Ureter (tissue), 1 donor: ENCODE measurements at places on chromosomes 2 and 18. TPM values are rescaled to one million over a fixed set of nuclear protein-coding genes. Genes with fewer than 3 reads are reported as not detected.

Gene FEV
- not detected for total RNA-seq

DNA sequence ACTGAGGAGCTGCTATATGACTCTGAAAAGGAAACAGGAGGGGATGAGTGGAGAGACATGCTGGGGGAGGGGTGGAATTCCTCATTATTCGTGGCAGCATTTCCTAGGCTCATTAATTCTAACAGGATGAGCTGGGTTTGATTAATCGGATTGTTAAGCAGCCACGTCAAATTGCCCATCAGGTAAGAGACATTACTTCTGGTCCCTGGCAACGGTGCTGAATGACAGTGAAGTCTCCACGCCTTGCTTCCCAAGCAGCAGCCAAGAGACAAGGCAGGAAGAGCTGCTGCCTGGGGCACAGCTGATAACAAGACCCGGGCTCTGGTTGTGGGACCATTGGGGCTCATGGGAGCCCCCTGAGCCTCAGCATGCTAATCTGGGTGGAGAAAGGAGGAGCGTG is 86.6 kb downstream of the MARCHF4 start:
- DNase-seq: no peak

GRCh38 chr2:241982706-241983570 is 113.4 kb downstream of the RTP5 start:
- no peak for DNase-seq

DNA sequence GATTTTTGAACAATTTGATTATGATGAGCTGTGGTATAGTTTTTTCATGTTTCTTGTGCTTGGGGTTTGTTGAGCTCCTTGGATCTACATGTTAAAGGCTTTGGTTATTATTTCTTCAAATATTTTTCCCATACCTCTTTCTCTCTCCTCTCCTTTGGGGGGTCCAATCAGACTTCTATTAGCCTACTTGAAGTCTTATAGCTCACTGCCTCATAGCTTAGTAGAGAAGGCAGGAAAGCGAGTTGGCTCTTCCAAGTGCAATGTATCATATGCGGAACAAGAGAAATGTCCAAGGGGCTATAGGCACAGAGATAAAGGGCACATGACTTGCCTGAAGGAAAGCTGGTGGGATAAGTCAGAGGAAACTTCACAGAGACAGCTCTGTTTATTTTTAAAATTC is 14.1 kb upstream of the FABP1 start:
- no peak for DNase-seq

- DNase-seq: no peak
These were observed 213.7 kb downstream of the TTC32 start for GRCh38 chr2:19688059-19688458.

- DNase-seq: peak; percentile 40
These were observed 1.1 kb upstream of the GAL3ST2 start for GRCh38 chr2:241775223-241776177.

- no peak for DNase-seq
These were observed 448.3 kb upstream of the POU3F3 start for GRCh38 chr2:104405623-104406022.

- DNase-seq: no peak
These were observed 50.0 kb upstream of the STON1 start for GRCh38 chr2:48479915-48480314.
